Effector CD4-positive, alpha-beta T cell (primary cell): ENCODE measurements at places on chromosomes 6 and 20.
A peak's percentile ranks its signal among the peaks of the same experiment; 100 is the strongest.

GRCh38 chr6:35596448-35597442 is 84.0 kb upstream of the TULP1 start:
- DNase-seq, result no peak

- DNase-seq, result peak; percentile 62
Measured at GRCh38 chr6:169724494-169725124, at the start of gene PHF10. PHF10 (minus strand) TSS chr6:169724500; CDS start chr6:169723931, 569 bp downstream.

- DNase-seq, result no peak
Measured at GRCh38 chr6:70886661-70887060, 70.2 kb downstream of the B3GAT2 start.

DNA sequence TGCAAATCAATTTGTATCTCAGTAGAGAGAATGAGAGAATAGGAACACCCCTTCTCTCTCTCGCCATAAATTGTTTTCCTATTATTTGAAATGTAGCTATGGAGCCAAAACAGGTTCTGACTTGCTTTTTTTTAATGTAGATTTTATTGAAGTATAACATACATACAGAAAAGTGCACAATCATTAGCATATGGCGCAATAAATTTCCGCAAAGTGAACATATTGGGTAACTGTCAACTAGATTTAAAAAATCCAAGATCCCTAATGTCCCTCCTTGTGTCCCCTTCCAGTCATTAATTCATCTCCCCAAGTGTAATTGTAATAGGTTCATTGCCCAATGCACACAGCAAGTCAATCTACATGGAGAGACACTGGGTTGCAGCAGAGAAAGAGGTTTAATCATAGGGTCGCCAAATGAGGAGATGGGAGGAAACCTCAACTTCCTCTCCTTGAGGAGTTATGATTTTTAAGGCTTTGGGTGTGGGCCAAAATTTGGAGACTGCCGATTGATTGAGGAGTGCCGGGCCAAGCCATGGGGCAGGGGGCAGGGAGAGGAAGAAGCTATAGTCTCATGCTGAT is 43.3 kb upstream of the TGM3 start:
- no peak for DNase-seq

GRCh38 chr6:165695722-165696515 is 32.9 kb upstream of the PDE10A start:
- no peak for DNase-seq

DNA sequence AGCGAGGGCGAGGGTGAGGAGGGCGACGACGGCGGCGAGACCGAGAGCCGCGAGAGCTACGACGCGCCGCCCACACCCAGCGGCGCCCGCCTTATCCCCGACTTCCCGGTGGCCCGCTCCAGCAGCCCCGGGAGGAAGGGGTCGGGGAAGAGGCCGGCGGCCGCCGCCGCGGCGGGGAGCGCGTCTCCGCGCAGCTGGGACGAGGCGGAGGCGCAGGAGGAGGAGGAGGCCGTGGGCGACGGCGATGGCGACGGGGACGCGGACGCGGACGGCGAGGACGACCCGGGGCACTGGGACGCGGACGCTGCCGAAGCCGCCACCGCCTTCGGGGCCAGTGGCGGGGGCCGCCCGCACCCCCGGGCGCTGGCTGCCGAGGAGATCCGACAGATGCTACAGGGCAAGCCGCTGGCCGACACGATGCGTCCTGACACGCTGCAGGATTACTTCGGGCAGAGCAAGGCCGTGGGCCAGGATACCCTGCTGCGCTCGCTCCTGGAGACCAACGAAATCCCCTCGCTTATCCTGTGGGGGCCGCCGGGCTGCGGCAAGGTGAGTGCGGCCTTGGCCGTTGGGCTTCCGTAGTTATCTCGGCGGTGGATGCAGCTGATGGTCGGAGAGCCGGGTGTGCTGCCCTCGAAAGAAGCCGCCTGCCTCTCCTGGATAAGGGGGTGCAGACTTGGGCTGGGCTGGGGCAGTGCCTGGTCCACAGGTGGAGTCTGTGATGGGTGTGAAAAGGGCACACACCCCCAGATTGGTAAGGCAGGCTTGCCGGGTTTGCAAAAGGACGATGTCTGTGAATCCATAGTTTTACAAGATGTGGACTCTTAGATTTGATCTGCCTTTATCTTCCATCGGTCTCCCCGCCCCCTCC is 938 bp downstream of the WRNIP1 start:
- DNase-seq, result peak; percentile 14

- DNase-seq, result no peak
Measured at GRCh38 chr6:19757036-19757435, 80.1 kb upstream of the ID4 start.

DNA sequence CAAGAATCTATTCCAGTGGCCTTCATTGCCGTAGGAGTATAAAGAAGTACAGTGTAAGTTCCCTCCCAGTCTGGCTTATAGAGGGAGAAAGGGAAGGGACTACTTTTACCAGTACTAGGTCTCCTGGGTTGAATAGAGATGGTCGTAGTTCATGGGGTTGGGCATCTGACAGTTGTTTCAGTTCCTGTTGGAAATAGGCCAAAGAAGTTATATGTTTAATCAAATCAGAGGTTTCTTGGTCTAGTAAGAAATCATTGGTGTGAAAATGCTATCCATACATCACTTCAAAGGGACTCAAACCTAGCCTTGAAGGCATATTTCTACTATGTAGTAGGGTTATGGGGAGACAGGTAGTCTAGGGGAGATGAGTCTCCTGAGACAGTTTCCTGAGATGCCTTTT is 45.6 kb upstream of the MAN1A1 start:
- DNase-seq, result no peak

DNA sequence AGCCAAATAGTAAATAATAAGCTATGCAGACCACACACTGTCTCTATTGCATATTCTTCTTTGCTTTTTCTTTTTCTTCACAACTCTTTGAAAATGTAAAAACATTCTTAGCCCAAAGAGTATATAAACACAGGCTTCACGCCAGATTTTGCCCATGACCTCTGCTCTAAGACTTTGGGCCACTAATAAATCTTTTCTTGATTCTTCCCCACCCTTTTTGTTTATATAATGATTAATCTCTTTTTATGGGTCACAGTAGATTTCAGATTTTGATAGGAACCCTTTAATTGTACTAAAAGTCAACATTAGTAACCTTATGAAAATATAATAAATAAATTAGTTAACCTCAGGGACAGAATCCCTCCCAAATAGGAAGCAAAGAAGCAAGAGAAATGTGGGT is 15.8 kb upstream of the ENPP5 start:
- no peak for DNase-seq

GRCh38 chr20:60101201-60101890 is 143.1 kb downstream of the CDH26 start:
- no peak for DNase-seq

GRCh38 chr20:24598346-24598745 is 128.9 kb downstream of the SYNDIG1 start:
- no peak for DNase-seq

GRCh38 chr6:138996524-138996923 is 8.5 kb upstream of the REPS1 start:
- no peak for DNase-seq

DNA sequence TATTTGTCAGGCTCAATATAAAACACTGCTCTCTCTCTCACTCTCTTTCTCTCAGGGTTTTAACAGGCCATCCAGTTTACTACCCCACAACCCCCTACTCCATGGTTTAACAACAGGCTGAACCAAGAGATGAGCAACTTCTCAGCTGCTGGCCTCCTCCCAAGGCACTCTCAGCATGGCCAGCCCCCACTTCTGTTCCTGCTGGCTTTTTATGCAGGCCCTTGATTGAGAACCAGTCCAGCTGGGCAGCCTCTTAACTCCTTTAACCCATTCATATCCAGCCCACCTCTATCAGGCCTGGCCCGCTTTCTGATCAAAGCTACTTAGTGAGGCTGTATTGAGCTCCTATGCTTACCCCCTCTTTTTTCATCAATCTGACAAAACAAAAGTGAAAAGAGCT is 346.8 kb upstream of the POU3F2 start:
- no peak for DNase-seq

- DNase-seq, result peak; percentile 56
Measured at GRCh38 chr20:25859649-25860530, 163.2 kb upstream of the ZNF337 start.

GRCh38 chr6:47671777-47672176 is 26.6 kb upstream of the ADGRF4 start:
- DNase-seq, result no peak

GRCh38 chr20:57380081-57380750 is 11.0 kb upstream of the RBM38 start:
- DNase-seq, result no peak

GRCh38 chr6:137480431-137480830 is 13.8 kb downstream of the OLIG3 start:
- DNase-seq, result no peak

DNA sequence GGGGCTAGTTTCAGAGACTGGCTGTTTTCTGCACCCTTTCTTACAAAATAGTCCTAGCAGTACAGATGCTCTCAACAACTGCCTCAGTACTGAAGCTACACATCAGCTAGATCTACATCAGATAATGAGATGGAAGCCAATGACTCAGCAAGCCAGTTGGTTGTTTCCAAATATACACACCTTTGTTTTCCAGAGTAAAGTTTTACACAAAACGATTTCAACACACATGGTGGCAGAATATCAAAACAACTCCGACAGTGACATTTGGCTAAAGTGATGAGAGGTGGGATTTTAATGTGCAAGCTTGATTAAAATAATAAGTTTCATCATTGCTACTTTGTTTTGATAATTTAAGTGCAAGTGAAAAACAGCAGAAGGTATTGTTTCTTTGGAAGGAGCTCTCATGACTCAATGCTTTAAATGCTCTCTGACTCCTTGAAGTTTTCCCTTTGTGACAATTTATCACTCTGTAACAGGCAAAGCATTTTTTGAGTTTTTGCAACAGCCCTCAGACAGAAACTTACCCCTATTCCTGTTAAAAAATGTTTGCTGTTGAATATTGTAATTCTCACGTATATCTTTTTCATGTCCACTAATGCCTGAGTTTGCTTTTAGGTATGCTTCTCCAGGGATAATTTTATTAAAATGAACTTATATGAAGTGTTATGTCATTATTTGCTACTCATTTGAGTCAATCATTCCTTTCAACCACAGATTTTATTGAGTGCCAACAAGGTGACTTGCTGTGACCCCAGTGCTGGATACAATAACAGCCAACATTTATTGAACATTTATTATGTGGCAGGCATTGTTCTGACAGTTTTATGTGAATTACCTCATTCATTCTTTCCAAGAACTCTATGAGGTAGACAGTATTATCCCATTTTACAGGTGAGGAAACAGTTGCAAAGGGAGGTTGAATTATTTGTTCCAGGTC is 882.0 kb downstream of the TFAP2A start:
- DNase-seq, result no peak

DNA sequence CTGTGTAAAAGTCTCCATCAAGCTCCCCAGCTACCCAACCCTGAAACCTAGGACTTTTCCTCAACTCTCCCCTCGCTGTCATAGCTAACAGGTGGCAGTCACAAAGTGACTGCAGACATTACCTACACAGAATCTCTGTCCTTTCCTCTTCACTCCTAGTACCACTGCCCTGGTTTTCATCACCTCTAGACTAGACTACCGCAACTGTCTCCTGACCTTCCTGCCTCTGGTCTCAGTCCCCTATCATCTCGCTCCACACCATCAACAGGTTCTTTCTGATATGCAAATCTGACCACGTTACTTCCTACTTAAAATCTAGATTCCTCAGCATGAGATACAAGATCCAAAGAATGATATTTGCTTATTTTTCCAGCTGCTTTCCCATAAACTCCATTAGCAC is 93.8 kb downstream of the SMLR1 start:
- no peak for DNase-seq

GRCh38 chr6:141169419-141169818 is 963.3 kb upstream of the GJE1 start:
- DNase-seq, result no peak

DNA sequence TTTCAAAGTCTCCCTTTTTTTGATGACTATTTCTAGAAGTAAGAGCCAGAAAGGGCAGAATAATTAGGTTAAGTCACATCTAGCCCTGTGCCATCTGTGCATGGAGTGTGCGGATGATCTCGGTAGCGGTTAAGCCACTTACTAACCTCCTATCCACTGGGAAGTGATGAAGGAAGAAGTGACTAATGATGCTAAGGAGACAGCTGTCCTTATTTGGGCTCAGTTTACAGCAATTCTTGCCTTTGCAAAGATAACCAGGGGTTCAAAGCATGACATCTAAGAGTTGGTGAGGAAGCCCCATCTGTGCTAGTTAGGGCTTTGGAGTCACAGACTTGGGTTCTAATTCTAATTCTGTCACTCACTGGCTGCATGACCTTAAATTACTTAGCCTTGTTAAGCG is 62.4 kb upstream of the RREB1 start:
- DNase-seq, result no peak

DNA sequence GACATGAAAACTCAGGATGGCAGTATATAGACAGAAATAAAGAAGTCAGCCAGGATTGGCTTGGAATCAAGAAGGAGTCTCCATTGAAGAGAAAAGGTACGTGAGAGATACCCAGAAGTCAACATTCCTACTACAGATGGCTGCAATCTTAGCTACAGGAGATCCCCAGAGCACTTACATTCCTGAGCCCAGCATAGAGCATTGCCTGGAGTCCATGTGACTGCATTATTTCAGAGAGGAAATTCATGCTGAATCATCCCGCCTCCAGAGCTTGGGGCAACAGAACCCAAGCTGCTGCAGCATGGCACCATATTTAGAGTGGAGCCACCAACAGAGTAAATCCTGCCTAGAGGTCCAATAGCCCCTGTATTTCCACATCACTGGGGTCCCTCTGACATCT is 125.0 kb upstream of the GRIK2 start:
- no peak for DNase-seq

DNA sequence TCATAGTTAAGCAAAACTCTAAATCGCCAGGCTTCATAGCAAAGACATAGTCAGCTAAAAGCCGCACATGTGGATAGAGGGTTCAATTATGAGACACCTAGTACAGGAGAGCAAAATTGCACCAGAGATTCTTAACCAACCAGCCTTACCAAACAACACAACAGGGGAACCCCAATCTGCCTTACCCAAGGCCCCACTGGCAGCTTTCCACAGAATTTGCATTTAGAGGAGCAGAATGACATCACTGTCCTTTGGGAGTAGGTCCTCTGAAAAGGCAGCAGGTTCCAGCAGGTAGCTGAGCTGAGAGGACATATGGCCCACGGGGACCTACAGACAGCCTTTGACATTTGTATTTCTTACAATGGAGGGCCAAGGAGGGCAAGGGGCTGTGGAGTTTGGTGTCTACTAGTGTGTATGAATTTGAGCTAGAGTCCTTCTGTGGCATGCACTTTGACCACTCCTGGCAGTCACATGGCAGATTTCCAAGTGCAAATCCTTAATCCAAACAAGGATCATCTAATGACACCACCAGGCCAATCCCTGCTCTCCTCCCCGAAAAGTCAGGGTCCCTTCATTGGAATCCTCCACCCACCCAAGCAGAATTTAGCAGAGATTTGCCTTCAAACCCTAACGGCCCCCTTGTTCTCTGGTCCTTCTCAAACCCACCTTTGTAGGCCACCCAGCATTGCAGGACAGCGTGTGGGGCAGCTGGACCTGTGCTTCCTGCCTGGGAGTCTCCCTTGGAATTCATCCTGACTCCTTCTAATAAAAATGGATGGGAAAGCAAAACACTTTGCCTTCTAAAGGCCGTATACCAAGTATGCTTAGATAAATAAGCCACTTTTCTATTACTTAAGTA is 171.2 kb upstream of the SUPT3H start:
- DNase-seq, result no peak
